Activated CD4-positive, alpha-beta T cell treated with anti-CD3 and anti-CD28 coated beads, Interleukin-2, amount 50 U/mL, for 4 hours (primary cell): ENCODE measurements at places on chromosomes 12 and 14.

DNA sequence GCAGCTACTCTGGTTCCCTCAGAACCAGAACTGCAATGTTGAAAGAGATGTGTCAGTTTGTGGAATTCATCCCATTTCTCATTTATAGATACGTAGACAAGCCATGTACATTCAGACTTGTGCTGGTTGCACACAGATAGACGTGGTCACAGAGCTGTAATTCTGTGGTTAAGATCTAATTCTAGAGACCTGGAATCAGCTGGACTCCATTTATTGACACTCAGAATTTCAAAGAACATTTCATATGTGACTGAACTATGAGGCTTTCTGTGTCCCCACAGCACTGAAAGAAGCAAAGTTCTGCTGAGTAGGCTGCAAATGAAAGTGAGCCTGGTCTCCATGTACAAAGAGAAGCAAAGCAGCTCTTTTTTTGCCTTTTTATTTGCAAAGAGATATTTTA lies 220.2 kb upstream of the NAV3 start:
- no peak for DNase-seq

GRCh38 chr14:98069712-98070171 lies 1202.3 kb downstream of the BCL11B start:
- DNase-seq, result no peak

DNA sequence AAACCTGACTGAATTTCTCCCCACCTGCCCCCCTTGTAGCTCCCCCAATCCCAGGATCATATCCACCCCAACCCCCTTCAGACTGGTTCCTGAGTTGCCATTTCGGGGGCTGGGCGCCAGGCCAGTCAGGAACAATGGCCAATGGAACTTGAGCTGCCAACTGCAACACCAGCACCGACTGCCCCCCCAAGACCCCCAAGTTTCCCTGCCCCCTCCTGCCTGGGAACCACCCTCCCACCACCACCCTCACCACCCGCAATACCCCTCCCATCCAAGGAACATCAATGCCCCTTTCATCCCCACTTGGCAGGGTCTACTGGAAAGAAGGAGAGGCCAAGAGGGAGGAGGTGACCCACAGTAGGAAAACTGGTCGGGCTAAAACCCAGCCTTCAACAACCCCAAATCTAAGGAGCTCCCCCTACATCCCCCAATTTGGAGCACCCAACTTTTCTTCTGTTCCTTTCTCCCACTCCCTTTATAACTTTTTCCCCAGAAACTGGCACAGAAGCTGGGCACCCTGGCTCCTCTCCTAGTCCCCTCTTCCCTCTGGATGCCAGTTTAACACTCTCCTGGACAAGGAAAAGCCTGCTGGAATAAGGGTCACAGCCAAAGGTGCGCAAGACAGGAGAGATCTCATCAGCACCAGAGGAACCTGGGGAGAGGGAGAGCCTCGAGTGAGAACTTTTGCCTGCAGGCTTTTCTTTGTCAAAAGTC lies 1.6 kb upstream of the NDRG2 start:
- DNase-seq, result no peak

DNA sequence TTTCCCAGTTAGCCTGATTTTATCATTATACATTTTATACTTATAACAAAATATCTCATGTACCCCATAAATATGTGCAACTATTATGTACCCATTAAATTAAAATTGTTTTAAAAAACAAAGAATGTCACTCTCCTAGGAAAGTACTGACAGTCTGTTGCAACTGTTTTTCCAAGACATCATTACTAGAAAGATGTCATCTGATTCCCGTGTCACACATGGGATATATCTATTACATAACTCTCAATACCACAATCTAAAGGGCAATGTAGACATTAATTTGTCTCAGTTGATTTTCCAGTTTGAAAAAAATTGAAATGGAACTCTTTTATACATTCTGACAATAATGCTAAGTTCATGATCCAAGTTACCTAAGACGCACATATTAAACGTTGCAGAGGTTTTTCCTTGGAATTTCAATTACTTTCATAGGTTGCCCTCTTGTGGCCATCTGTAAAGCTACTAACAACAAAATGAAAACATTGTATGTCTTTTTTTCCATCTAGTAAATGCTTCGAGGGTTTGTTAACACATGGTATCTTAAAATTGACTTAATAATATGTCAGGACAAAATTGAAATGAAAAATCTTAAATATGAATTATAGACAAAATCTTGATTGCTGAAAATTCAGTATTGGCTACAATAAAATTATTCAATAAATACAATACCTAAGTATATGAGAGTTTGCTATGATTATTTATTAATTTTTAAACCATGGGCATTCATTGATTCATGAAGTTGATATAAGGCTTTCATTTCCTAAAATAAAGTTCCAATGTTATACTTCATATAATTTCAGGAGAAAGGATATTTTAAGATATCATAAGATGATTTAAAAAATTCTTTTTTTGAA lies 131.6 kb downstream of the PPFIA2 start:
- DNase-seq, result no peak

- no peak for DNase-seq
Measured at GRCh38 chr12:121443911-121444841, 44.3 kb downstream of the RNF34 start.

DNA sequence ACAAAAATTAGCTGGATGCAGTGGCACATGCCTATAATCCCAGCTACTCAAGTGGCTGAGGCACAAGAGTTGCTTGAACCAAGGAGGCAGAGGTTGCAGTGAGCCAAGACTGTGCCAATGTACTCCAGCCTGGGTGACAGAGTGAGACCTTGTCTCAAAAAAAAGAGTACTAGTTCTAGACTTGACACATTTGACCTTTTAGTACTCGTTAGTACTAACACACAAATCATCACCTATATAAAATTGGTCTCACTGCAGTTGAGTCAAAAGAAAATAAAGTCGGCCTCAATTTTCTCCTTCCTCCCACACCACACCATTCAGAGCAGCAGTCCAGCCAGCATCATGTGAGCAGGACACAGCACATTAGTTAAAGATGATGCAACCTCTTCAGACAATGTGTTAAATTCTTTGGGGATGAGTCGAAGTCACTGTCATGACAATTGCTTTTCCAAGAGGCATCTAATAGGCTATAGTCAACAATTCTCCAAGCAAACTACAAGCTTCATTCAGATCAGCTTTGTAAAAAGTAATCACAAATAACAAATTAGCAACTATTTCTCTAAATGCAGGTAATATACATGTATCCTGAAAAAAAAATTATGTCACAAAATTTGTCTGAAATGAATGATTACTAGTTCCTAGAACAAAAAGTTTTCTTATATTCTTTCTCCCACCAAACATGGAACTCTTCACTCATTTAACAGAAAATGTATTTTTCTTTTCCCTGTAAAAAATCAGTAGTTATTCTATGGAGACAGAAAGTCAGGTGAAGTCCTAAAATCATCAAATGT lies 55.6 kb downstream of the CLIP1 start:
- DNase-seq, result no peak

- no peak for DNase-seq
Measured at GRCh38 chr12:79662046-79662811, 28.5 kb downstream of the PAWR start.

DNA sequence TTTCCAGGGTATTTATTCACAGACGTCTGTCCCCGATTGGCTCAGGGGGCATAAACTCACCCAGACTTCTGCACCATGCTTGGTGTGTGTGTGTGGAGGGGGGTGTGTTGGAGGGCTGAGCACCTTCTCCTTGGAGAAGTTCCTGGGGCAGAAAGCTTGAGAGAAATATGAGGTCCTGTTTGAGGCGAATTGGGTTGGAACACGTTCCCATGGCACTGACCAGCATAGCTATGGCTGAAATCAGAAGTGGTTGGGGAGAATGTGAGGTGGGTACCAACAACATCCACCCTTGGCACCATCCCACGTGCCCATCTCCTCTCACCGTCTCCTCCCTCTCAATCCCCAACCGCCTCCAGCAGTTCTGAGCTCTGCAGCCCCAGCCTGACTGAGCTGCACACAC lies 16.0 kb upstream of the GPATCH2L start:
- no peak for DNase-seq

DNA sequence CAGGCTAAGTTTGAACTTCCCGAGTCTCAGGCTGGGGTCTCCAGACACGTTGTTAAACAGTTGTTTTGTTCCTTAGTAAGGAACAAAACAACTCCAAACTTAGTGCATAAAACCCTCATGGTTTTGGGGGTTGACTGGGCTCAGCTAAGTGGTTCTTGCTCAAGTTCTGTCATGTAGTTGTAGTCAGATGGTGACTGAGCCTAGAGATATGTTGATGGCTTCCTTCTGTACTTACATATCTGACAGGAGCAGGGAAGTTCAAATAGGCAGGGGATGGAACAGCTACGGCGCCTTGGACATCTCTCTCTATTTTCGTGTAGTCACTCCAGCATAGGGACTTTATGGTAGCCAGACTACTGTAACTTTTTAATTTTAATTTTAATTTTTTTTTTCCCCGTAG lies 45.7 kb downstream of the SPATS2 start:
- no peak for DNase-seq

- DNase-seq, result no peak
Measured at GRCh38 chr12:57541001-57541400, 6.0 kb downstream of the DCTN2 start.

DNA sequence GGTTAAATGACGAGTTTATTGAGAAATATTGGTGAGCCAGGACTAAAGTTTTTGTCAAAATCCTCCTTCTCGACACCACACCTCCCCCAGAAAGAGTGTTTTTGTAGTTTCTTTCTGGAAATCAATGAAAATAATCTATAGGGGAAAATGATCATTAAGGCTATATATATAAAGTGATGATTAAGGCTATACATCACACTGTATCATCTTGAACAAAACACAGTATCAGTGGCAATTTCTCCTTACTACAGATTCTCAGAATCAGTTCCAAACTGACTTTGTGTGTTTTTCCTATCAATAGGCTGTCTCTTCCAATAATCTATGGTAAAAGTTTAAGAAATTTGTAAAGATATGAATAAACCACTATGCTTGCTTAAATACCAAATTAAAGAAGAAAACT lies 81.7 kb downstream of the IFNG-AS1 start:
- DNase-seq, result no peak

GRCh38 chr12:94679554-94680195 lies 29.3 kb upstream of the TMCC3 start:
- no peak for DNase-seq

- DNase-seq, result no peak
Measured at GRCh38 chr12:47725091-47725772, at the start of gene ENDOU. Gene ENDOU, minus strand, starts transcription at chr12:47725490. Its CDS starts 77 bp downstream, at chr12:47725413.

- DNase-seq, result no peak
Measured at GRCh38 chr14:40983604-40984003, 623.1 kb upstream of the LRFN5 start.

DNA sequence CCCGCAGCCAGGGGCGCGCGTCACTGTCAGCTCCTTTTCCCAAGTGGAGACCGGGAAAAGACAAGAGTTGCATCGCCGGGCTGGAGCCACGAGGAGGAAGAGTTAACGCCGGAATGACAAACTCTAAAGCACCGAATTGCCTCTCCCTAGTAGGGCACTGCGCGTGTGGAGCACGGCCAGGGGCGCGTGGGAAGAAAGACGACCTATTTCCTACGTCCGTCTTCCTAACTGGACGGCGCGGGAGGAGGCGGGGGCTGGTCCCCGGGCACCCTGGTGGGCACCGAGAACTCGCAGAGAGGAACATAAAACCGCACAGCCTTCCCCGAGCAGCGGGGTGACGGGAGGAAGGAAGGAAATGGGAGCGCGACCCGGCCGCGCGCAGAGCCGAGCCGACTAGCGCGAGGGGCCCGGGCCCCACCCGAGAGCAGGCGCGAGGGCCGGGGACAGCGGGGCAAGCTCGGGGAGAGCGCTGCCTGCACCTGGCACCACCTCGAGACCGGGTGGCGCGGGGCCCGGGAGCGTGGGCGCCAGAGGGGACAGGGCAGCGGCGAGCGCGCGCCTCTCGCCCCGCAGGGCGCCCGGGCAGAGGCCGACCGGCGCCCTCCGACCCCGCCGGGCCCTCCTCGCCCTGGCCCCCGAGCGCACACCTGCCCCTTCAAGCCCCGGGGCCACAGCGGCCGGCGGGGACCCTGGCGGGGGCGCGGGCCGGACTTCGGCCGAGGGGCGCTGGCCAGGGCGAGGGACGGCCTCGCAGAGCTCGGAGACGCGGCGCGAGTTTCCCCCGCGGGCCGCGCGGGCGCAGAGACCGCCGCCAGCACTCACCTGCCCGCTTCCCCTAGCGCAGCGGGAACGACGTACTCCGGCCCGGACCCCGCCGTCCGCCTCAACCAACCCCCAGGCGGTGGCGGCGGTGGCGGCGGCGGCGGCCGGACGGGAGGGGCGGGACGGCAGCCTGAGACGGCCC lies at the start of gene SETD3:
Gene SETD3, minus strand, starts transcription at position 954 of the 964 bp plus-strand sequence. CDS start 15,054 bp downstream, outside the sequence.
- no peak for DNase-seq

- no peak for DNase-seq
Measured at GRCh38 chr14:91693346-91693745, 38.5 kb downstream of the CATSPERB start.

DNA sequence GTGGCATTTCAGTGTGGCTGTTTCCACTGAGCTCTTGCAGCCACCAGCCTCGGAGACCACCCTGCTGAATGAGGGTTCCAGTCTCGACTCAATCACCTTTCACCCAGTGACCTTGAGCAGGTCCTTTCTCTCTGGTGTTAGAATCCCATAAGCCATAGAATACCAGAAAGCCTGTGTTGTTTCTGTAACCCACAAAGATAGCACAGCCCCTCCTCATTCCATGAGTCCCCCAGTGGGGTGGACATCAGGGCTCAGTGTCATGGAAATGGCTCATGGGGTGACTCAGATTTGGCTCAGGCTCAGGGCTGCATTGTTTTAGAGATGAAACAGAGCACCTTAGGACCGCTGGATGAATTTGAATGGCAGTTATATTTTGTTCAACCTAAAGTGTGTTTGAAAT lies 171.5 kb downstream of the PTPN11 start:
- DNase-seq, result no peak

DNA sequence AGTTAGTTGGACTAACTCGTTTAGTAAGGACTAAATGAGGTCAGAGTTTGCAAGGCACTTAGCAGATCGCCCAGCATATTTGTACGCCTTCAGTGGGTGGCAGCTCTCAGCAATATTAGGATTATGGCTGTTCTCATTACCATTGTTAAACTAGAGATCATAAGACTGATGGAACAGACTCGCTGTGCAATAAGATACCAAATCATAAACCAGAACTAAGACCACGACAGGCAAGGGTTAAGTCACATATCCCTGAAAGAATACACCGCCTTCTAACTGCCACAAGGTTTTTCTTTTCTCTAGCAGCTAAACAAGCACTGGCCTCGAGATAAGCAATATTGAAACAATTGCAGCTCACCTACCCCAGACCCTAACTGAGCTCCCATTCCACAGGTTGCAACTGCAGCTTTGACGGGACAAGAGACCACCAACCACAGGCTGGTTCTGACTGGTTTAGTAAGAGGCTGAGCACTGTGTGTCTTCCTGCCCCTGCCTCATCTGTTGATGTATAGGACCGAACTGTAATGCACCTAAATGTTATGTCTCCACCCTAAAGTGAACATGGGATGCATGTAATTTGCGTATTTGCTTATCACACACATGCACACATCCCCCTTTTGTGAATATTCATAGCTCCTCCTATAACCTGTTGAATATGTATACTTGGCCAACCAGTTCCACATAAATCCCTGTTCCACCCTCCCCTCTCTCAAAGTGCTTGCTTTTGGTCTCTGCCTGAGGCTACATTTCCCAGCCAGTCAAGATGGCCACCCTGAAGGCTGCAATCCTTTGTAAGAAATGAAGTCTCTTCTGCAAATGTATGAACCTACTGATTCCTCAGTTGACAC lies 153.2 kb downstream of the CALM1 start:
- no peak for DNase-seq

GRCh38 chr12:21818627-21819026 lies 44.1 kb upstream of the KCNJ8 start:
- no peak for DNase-seq
